ENCODE measurements at places on chromosomes 3 and 15. TPM values are rescaled to one million over a fixed set of nuclear protein-coding genes. Genes with fewer than 3 reads are reported as not detected.

DNA sequence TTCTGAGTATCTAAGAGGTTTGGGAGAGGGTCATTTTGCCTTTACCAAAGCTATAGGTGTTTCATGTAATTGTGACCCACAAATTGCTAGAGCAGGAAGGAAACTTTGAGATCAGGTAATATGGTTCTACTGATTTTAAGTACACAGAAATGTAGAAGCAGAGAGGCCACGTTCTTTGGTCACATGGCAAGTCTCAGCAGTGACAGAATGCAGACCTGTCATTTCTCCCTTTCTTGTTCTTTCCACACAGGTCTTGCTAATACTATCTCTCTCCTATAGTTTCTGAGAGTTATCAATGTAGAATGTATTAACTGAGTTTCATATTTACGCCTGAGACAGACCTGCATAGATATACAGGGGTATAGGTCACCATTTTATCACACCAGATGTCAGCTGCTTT is 10.9 kb upstream of the RTP1 start:
- DNase-seq = no peak

The FGF12 gene
- total RNA-seq = 0.16 TPM

The DAZL gene
- not detected for total RNA-seq

- no peak for DNase-seq
Observed at GRCh38 chr3:25424614-25425013, 3.4 kb upstream of the RARB start.

GRCh38 chr3:133956982-133957381 is 61.3 kb upstream of the RAB6B start:
- no peak for DNase-seq
